Hematopoietic multipotent progenitor cell treated with erythropoietin and hydrocortisone succinate and interleukin-3 and kit ligand, for 17 days (in vitro differentiated cells): ENCODE measurements at places on chromosomes 1 and 21.
A peak's percentile ranks its signal among the peaks of the same experiment; 100 is the strongest.

GRCh38 chr1:202276920-202277319, 64.8 kb downstream of the UBE2T start:
- no peak for DNase-seq

DNA sequence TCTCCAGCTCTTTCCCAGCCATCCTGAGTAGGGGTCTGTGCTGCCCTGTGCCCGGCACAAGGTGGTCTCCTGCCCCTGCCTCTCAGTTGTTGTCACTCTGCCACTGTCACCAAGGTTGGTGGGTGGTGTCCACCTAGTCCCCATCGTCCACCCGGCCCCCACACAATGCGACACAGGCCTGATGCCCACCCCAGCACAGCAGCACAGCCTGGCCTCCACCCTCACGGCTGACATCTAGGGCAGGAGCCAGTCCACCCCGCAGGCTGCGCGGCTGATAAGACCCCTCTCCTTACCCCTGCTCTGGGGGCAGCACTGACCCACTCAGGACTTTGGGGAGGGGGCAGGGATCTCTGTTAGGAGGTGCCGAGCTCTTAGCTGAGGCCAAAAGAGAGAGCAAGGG, 198.3 kb downstream of the LIPI start:
- no peak for DNase-seq

DNA sequence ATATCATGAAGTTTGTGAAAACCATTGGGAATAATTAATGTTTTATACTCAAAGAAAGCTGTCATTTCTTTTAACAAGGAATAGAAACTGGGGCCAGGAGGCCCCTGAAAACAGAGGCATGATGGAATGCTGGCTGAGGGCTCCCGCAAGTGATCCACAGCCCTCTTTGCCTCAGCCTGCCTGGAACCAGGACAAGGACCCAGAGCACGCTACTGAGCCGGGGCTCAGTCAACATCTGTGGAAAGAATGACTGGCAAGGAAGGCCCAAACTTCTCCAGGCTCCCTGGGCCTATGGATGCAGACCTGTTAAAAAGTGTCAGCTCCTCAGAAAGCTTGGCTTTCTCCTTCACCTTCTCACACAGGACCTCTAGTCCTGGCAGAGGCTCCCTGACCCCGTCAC, 32.6 kb downstream of the COLGALT2 start:
- no peak for DNase-seq

DNA sequence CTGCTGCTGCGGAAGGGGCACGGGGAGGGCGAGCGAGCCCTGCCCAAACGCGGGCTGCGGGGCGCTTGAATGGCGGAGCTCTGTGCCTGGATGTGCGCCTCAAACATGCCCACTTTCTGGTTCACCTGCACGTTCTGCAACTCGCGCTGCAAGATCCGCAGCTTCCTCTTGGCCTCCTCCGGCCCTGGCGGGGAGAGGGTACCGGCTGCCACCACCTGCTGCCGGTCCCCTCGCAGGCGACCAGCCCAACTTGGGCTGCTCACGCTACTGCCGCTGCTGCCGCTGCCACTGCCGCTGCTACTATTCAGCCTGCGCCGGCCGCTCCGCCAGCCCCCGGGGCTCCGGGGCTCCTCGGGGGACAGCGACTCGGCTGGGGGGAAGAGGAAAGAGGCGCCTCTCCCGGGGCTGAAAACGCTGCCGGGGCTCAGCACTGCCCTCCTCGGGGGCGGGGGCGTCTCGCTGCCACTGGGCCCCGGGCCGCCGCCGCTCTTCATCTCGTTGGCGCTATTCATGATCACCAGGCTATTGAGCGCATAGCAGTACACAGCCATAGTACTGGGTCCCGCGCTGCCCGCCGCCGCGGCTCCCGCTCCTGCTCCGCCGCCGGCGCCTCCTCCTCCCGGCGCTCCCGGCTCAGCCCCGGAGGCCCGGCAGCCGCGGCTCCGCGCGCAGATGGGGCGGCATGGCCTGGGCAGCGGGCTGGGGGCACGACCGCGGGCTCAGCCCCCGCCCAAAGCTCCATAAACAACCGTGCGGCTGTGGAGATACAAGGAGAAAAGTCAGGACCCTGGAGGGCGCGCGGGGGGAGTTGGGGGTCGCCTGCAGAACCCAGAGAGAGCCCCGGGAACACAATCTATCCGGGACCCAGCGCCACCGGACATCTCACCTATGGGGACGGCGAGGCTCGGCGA, 1.9 kb downstream of the ITPKB start:
- DNase-seq, result no peak

GRCh38 chr1:226422478-226422877, 14.6 kb upstream of the PARP1 start:
- DNase-seq, result no peak

- no peak for DNase-seq
Observed at GRCh38 chr1:19430121-19431068, 54.9 kb downstream of the CAPZB start.

DNA sequence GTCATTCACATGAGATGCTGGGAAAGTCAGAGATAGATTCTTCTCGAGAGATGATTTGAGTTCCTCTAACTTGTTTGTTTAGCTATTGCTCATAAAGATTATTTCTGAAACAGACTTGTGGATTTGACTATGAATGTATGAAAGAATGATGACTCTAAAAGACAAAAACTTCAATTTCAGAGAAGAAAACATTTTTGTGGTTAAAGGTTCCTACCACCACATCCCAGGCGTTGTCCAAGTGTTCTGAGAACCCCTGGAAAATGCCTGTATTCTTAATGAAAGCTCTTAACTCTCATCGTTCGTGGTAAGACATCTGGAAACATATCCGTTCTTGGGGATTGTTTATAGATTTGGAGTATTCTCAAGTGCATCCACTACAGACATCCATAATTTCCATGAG, 228.7 kb downstream of the BARHL2 start:
- DNase-seq, result no peak

- no peak for DNase-seq
Observed at GRCh38 chr1:86498281-86498680, 29.6 kb downstream of the CLCA1 start.

DNA sequence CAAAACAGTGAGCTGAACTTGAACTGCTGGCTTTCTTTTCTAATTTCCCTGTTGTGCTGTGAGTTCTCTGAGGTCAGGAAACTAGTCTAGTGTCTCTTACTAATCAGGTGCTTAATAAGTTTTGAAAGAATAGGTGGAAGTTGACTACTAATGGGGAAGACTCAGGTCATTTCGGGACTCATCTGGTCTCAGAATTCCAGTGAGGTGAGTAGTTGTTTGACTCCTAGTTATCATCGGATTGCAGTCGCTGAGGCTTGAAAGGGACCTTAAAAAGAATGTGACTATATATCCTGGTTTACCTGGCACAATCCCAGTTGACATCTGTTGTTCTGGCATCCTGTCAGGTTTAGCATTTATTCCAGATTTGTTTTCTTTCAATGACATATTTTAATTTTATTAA, 81.4 kb upstream of the SPAG17 start:
- DNase-seq, result no peak

DNA sequence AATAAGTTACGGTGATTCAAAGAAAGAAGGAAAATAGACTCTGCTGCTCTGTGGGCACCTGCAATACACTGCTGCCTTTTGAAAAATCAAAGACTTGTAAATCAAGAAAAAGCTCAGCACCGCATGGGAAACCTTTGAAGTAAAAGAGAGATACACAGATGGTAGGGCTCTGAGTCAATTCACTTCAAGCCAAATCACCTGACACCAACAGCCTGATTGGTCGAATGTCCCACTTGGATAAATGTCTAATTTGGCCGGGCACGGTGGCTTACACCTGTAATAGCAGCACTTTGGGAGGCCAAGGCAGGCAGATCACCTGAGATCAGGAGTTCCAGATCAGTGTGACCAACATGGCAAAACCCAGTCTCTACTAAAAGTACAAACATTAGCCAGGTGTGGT, 19.2 kb upstream of the RCAN3 start:
- no peak for DNase-seq

- DNase-seq, result no peak
Observed at GRCh38 chr1:168236836-168237611, 11.2 kb downstream of the SFT2D2 start.

DNA sequence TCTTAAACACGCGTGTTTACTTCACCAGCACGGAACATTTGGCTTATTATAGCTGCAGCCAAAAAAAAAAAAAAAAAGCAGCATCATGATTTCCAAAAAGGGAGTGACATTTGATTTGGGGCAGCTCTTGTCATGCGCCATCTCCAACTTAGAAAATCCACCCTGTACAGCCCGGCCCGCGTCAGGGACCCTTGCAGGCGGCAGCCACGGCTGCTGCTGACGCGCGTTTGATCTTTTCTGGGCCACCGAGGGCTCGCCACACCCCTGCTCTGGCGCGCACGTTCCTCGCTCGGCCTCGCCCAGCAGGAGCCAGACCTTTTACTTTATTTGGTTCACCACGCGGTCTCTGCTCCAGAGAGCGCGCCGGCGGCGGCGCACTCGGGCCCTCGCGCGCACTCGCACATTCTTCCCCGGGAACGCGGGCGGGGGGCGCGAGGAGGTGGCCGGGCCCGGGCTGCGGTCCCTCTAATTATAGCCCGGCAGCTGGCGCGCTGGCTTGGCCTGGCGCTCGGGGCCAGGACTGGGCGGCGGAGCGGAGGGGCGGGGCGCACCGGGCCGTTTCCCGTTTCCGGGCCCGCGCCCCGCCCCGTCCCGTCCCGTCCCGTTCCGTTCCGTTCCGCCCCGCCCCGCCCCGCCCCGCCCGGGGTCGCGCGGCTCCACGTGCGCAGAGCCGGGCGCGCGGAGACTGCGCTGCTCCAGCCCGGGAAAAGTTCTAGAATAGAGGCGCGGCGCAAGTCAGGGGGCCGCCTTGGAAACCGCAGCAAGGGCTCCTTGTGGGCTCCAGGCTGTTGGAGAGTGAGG, 10.2 kb downstream of the IRF2BP2 start:
- DNase-seq, result peak; percentile 88

DNA sequence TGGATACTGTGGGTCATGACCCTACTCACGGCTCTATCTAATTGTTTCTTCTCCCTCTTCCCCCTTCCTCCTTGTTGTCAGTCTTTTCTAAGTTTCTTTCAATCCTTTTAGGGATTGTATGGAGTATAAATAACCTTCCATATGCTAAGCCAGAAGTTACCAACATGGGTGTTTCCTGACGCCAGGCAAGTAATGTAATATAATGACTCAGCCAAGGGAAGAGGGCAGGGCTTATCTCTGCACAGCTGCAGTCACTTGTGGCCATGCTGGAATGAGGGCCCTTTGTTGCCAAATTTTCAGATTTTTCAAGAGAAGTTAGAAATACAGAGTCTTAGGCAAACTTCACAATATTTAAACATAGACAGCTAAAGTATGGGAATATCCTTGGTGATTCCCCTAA, 194.6 kb downstream of the ST6GALNAC3 start:
- DNase-seq, result no peak

- DNase-seq, result no peak
Observed at GRCh38 chr1:150162862-150163706, 13.4 kb downstream of the PLEKHO1 start.

DNA sequence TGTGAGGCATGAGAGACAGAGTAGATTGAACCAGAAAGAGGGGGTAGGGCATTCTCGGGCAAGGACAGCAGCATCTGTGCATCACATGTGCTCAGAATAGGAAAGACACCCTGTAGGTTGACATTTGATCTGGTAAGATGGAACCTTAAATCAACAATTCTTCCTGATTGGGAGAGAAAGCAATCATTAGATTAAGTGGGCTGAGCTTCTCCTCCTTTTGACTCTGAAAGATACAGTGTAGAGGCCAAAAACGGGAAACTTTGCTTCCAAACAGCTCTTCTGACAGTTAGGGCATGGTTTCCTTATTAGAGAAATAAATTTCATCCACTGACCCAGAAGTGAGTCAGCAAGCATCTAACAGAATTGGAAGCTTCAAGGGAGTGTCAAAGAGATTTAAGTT, 9.7 kb downstream of the KIF14 start:
- DNase-seq, result no peak

DNA sequence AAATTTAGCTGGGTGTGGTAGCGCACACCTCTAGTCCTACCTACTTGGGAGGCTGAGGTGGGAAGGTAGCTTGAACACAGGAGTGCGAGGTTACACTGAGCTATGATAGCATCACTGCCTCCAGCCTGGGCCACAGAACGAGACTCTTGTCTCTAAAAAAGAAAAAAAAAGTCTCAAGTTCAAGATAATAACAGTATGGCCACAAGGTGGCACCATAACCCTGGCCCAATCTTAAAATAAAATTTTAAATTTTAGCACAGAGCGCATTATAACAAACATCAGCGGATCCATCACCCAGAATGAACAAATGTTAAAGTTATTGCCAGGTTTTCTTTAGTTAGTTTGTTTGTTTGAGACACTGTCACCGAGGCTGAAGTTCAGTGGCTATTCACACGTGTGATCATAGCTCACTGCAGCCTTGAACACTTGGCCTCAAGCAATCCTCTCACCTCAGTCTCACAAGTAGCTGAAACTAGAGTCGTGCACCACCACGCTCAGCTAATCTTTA, 2.9 kb upstream of the HTR6 start:
- peak; percentile 13 for DNase-seq

- DNase-seq, result no peak
Observed at GRCh38 chr1:63152572-63152971, 169.8 kb upstream of the FOXD3 start.

DNA sequence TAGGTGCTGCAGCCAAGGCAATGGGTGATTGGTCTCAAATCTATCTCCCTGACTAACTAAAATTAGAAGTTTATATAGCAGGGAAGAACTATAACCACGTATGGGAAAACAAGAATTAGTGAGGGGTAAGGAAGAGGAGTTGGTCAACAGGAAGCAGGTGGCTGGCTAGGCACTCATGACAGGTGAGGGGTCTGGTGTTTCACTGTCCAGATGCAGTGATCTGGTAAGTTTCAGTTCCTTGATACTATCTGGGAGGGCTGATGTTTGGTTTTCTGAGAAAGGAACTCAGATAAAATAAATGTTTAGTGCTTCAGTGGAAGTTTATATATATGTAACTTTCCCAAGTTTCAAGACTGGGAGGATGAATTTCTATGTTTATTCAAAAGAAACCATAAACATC, 11.6 kb upstream of the POU2F1 start:
- DNase-seq, result no peak

DNA sequence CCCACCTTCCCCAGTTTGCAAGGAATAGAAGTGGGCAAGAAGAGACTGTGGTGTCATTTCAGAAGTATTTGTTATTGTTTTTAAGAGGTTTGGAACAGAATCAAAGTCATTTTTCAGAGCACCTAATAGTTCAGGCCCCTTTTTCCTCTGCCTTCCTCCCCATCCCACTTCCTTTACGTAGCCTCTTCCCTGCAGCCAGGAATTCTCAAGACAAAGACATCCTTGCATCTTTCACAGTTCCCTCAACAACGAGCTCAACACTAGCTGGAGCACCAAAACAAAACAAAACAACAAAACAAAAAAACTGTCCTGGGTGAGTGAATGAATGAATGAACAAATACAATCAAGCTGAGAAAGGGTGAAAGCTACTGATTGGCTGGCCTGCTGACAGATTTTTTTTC, 7.0 kb downstream of the PALMD start:
- DNase-seq, result no peak

GRCh38 chr1:8257621-8258020, 60.3 kb upstream of the SLC45A1 start:
- no peak for DNase-seq

- DNase-seq, result peak; percentile 30
Observed at GRCh38 chr1:42971841-42972291, 13.2 kb upstream of the SLC2A1 start.
